Left ventricle myocardium inferior (tissue), 1 donor: ENCODE measurements at places on chromosomes 16 and 17. TPM values are rescaled to one million over a fixed set of nuclear protein-coding genes. Genes with fewer than 3 reads are reported as not detected.

DNA sequence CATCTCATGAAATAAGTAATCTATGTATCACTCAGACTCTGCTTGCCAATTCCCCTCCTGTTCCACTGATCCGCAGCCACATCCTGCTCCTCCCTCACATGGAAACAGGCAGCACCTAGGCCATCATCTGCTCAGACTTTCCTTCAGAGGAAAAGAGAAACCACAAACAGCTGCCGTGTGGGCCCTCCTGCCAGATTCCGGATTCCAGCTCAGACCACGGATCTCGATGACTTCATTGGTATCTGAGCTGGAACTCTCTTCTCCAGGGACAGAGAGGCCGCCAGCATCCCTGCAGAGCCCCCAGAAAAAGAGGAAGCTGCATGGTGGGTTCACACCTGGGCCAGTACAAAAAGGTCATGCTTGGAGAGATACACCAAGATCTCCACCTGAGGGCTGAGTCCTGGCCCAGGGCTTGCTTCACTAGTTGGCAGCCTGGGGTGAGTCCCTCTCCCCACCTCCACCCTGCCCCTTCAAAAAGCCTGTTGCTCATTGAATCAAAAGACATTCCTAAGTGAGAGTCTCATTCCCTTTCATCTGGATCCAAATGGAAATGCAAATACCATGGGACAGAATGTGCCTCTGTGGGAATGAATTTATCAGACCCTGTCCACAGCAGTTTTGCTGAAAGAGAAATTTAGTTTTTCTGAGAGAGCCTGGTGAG is 47.2 kb downstream of the HOXB1 start:
- no peak for DNase-seq

DNA sequence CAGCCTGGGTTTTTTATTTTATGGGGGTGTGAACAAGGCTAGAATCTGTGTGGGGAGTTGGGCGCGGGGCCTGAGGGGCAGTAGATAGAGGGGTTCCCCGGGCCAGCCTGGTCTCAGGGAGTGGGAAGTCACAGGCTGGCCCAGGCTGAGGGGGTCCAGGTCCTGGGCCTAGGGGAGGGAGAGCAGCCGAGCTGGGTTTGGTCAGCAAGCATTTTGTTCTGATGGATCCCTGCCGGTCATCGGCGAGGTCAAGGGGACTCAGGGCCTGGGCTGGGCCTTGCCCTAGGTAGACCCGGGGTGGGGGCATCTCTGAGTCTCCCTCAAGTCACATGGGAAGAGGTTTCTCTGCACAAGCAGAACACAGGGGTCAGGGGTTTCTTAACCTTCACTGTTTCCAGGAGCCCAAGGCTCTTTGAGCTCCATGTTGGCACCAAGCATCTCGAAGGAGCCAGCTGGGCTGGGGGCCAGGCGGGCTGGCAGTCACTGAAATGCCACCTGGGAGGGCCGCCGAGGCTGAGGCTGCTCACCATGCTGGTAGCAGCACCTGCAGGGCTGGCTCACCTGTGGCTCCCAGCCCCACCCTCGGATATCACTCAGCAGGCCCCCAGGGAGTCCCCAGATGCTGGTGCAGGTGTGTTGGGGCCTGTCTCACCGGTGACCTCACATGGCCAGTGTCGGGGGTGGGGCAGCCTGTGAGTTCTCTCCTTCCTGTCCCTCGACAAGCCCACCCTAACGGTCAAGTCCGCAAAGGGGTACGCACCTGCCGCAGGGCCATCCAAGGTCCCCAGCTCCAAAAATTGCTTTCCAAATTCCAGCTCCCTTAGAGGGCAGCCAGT is 41.0 kb downstream of the SLC7A5 start:
- no peak for DNase-seq

DNA sequence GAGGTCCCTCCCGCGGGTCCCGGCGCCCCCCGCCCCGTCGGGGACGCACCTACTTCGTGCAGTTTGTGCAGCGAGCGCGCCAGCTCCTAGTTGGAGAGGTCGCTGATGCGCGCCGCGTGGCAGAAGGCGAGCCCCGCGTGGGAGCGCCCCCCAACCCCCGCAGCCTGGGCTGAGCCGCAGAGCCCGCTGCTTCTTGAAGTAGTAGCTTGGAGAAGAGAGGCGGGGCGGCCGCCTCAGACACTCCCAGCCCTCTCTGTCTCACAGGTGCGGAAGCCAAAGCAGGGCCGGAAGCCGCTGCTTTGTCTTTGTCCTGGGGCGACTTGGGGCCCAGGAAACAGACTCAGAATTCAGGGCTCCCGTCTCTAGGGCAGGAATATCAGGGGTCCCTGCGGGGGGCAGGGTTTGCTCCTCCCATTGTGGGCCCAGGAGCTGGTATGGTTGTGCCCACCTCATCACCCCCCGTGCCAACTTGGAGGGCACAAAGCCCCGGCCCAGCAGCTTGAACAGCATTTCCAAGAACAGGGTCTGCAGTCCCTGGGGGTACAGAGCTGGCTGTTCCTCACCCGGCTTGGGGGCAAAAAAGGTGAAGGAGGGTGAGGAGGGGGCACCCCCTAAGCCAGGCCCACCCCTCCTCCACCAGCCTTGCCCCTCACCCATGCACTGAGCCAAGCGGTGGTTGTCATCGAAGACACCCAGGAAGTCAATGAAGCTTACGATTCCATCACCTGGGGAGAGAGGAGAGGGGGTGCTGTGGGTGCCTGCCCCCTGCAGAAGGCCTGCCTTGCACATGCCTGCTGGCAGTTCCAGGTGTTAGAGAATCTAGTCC is 13.5 kb downstream of the SPATA32 start:
- no peak for DNase-seq

DNA sequence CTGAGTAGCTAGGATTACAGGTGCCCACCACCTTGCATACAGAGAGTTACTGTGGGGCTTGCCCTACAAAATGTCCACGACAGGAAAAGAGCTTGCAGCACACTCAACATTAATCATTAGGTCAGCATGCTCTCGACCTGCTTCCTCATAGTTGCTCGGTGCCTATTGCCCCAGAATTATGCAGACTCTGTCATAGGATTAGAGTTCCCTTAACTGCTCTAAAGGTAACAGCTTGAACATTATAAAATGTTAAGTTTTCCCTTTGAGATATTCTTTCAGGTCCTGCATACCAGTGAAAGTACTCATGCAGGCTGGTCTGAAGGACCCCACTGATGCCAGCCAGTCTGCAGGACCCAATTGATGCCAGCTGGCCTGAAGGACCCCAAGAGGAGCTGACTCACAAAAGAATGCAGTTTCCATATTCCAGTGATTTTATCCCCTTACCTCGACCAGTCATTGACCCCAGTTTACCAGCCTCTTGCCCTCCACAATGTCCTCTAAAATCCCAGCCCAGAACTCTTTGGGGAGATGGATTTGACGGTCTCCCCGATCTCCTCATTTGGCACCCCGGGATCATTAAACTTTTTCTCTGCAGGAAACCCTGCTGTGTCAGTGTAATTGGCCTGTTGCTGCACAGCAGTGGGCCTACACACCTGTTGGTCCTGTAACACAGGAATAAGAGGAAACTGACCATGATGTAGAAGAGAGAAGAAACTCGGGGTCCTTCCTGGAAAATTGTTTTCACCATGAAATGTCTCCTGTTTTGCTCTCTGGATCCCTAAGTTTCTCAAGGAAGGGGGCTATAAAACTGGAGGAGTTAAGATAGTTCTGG is 10.6 kb downstream of the ICAM2 start:
- DNase-seq: no peak

DNA sequence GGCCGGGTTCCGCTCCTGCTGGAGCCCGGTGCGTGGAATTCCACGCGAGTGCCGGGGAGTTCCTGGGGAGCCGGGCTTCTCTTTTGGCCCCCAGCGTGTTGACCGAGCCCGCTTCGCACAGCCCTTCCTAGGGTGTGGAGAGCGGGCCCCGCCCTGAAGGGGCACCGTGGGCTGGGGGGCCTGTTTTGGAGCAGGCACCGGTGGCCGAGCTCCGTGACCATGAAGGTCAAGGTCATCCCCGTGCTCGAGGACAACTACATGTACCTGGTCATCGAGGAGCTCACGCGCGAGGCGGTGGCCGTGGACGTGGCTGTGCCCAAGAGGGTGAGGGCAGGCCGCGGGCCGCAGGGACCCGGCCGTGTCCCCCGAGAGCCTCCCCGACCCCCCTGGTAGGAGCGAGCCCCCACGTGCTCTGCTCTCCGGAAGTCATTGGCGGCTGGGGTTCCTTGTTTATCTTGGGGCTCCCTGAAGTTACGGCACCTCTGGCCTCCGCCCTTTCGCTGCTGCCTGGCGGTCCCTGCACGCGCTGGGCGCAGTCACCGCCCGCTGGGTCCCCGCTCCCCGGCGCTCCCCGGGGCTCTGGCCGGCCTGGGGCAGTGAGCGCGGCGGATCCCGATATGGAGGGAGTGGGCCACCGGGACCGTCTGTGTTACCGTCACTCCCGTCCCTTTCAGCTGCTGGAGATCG is 528 bp downstream of the HAGHL start:
- DNase-seq: no peak

DNA sequence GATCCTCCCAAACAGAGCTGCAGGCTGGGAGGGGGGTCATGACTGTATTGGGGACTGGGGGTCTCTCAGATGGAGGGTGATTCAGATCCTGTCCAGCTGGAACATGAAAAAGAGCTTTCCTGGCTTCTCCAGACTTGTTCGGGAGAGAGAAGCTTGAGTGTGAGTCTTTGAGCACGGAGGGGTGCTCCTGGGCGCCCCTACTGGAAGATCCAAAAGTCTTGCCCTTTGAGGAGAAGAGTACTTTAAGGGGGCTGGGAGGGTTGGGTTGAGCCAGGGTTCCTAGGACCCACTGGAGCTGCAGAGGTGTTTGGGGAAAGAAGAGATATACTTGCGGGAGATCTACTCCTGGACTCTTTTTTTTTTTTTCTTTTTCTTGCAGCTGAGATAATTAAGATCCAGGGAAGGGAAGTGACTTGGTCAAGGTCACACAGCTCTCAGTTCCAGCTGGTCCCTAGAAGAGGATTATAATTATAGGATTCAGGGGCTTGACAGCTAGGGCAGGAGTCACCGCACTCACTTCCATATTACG is 8.4 kb downstream of the RARA start:
- DNase-seq: peak; percentile 57

DNA sequence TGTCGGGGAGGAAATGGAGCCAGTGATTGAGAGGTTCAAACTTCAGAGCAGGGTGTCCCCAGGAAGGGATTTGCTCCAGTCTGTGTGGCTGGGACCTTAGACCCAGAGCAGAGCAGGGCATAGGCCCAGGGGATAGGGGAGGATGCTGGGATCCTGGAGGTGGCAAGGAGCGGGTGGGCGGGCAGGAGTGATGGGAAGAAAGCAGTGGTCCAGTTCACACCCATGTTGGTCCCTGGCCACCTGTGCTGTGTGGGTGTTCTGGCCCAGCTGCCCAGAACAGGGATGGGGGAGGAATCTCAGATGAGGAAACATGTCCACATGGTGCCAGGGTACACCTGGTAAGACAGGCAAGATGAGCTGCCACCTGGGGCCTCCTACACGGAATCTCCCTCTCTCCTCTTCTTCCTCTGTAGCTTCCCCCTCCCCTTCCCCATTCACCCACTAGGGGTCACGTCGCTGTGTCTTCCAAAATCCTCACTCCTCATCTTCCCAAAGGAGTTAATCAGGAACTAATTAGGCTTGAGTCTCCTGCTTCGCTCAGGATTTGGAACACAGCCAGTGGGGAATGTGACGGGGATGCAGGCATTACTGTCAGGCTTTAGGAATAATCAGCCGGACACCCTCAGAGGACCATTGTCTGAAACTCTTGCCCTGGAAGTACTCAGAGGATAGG is 2.3 kb downstream of the BEAN1 start:
- DNase-seq: no peak

- DNase-seq: no peak
These were observed 10.4 kb downstream of the ERAL1 start for GRCh38 chr17:28864991-28865849.

GRCh38 chr16:85492295-85492864 is 120.7 kb upstream of the GSE1 start:
- no peak for DNase-seq

- peak; percentile 30 for DNase-seq
These were observed at the start of gene APOBR for GRCh38 chr16:28494121-28494851. Gene APOBR, plus strand, starts transcription at chr16:28494643. Its CDS starts 39 bp downstream, at chr16:28494682.

GRCh38 chr17:48023400-48024148 is 14.0 kb downstream of the COPZ2 start:
- DNase-seq: peak; percentile 85

DNA sequence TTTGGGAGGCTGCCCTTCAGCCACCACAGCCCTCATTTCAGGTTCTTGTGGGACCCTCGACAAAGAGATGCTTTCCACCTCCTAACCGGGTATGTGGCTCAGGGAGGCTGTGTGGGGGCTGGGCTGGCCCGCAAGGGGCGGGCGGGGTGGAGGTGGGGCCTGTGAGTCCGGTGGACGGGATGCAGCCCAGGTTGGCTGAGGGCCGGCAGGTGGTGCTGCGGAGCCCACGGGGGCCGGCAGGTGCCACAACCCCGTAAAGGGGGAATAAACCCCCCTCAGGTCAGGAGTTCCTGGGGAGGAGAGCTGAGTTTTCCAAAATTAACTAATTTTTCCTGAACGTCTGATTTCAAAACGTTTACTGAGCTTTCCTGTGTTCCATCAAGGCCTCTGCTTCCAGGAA is 4.9 kb upstream of the CIAO3 start:
- DNase-seq: no peak

DNA sequence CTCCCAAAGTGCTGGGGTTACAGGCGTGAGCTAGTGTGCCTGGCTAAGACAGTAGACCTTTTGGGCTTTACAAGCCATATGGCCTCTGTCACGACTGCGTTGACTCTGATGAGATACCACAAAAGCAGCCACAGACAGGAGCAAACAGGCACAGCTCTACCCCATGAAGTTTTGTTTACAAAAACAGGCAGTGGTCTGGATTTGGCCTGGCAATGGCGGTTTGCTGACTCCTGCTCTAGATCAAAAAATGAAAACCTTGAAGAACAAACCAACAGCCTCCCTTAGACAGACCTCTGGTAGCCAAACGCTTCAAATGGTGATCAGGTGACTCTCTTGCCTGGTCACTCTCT is 20.7 kb downstream of the SLC43A2 start:
- DNase-seq: no peak

GRCh38 chr17:17732892-17733670 is 51.8 kb downstream of the RAI1 start:
- no peak for DNase-seq

- no peak for DNase-seq
These were observed 20.0 kb downstream of the MTHFSD start for GRCh38 chr16:86534779-86535615.

The TAOK2 gene
- total RNA-seq: 34.3 TPM

The KCNH6 gene
- total RNA-seq: not detected

The KRT36 gene
- total RNA-seq: not detected

The CCT6B gene
- total RNA-seq: 2.6 TPM

The CSH2 gene
- total RNA-seq: not detected

The WNT3 gene
- total RNA-seq: 0.96 TPM

The PPM1D gene
- total RNA-seq: 6.8 TPM

The CRISPLD2 gene
- total RNA-seq: 12.8 TPM
